Peyer's patch (tissue), 4 donors: ENCODE measurements at places on chromosomes 11 and 22. TPM values are rescaled to one million over a fixed set of nuclear protein-coding genes. Genes with fewer than 3 reads are reported as not detected.

The SLC22A12 gene
- not detected for total RNA-seq

GRCh38 chr11:124644426-124645280 lies 22.0 kb downstream of the TBRG1 start:
- peak; percentile 57 for DNase-seq
- H3K4me1 ChIP-seq: no peaks in the 10 kb centered on the region

The SCGB1D2 gene
- total RNA-seq: not detected

The DEFB131B gene
- not detected for total RNA-seq

The ADAMTS15 gene
- 3.1 TPM for total RNA-seq

The PRG3 gene
- total RNA-seq: not detected
